NCI-H510A (cell line): ENCODE measurements at places on chromosomes 7 and 10.
A peak's percentile ranks its signal among the peaks of the same experiment; 100 is the strongest.

DNA sequence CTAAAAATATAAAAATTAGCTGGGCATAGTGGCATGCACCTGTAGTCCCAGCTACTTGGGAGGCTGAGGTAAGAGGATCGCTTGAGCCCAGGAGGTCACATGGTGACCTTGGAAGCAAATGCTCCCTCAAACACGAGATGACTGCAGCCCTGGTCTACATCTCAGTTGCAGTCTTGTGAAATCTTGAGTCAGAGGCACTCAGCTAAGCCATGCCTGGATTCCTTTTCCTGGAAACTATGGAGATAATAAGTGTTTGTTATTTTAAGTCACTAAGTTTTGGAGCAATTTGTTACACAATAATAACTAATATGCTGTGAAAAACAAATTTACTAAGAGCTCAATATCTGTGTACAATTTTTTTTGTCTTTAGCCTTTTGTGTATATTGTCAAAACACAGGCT is 284.3 kb upstream of the KAT6B start:
- no peak for DNase-seq

GRCh38 chr10:22321156-22321923 is 441 bp downstream of the BMI1 start:
- DNase-seq = no peak

- no peak for DNase-seq
These were observed 82.6 kb downstream of the JMJD1C start for GRCh38 chr10:63383141-63383540.

GRCh38 chr10:17585016-17585415 is 32.2 kb downstream of the HACD1 start:
- no peak for DNase-seq

GRCh38 chr10:36888925-36889573 is 236.3 kb upstream of the ANKRD30A start:
- no peak for DNase-seq

DNA sequence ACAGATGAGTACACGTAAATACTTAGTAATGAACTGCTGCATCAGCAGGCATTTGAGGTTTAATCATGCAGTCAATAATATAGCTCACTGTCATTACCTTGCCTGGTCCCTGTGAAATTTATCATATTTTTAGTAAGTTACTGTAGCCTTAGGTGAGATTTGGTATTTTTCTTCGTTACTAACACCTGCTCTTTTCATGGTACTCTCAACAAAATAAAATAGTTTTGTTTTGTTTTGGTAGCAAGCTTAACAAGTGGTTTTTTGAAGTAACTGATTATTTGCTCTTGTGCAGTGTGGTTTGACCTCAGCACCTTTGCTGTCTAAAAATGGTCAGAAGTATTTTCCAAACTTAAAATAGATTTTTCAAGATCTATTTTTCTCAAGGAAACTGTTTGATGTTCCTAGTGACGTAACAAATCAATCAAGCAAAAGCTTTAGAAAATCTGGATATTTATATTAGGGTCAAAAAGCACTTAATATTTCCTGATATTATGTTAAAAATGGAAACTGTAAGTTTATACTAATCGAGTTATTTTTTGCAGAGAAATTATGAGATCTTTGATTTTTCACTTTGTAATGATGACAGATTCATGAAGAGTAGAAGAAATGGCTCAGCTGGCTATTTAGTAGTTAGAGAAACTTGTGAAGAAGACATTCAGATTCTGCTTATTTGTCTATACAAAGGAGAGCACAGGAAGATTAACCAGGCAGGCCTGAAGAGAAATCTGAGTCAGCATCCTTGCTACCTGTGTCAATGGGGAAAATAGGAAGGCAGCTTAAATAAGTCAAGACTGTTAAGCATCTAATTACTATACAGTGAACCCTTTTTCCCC is 21.0 kb upstream of the RPA3 start:
- no peak for DNase-seq

GRCh38 chr10:24446739-24447138 is 237.8 kb downstream of the KIAA1217 start:
- no peak for DNase-seq

DNA sequence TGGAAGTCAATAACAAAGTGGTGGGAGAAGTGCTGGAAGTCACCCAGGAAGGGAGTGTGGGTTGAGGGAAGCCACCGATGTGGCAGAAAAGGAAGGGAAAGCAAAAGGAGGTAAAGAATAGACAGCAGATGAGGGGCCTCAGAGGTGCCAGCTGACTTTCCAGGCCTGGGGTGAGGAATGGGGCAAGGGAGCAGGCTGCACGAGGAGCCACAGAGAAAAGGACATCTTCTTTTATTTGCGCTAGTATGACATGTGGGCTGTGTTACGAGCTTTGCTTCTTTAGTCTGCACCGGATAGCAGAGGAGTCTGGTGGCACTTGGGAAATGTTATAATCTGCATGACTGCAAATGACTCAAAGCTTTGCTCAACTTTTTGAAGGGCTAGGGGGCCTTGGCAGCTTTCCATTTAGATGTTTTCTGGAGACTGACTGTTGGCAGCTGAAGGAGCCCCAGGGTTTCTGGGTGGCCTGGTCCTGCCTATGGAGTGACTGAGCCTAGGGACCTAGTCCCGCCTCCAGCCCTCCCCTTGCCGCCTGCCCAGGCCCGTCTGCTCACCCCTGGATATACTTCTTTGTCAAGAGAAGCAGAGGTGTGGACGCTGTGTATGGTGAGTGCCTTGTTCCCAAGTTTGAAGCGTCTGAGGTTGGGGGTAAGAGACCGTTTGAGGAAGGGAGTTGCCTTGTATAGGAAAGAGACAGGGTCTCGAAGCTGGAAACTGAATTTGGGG is 5.1 kb downstream of the PRXL2A start:
- peak; percentile 23 for DNase-seq

GRCh38 chr7:20708896-20709295 is 77.8 kb downstream of the SP8 start:
- DNase-seq = no peak

GRCh38 chr7:87709258-87709657 is 81.1 kb downstream of the RUNDC3B start:
- no peak for DNase-seq

GRCh38 chr10:108757946-108758345 is 1165.4 kb downstream of the XPNPEP1 start:
- DNase-seq = no peak

- DNase-seq = no peak
These were observed 81.9 kb downstream of the SKAP2 start for GRCh38 chr7:26782501-26782900.

DNA sequence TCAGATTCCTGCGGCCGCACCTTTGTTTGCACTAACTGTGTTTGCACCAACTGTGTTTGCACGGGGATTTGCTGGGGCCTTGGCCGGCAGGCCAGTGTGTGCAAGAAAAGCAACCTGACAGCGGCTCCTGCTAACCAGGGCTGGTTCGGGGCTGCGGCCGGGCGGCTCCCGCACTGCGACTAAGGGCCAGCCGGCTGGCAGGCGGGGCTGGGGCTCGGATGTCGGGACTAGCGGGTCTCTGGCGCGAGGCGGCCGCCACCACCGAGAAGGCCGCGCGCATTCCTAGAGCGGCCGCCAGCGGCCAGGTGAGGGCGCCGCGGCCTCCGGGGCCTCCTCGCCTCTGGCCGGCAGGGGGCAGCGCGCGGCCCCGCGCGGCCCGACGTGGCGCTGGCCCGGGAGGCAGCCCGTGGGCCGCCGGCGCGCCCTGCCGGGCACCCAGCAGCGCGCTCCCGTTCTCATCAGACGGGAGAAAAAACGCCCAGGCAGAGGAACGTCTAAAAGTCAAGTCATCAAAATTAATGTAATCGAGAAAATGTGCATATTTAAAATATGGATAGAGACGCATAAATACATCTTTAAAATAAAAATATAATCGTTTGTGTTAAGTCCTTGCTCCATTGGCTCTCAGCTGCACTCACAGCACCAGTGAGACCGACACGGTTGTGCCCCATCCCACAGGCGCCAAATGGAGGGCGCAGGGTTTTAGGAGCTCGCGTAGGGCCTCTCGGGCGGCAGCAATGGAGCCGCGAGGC is 38.5 kb downstream of the ZNF777 start:
- DNase-seq = peak; percentile 59
